NCI-H446 (cell line): ENCODE measurements at places on chromosomes 12 and 14.

- no peak for DNase-seq
Measured at GRCh38 chr12:42091769-42092168, 52.9 kb downstream of the GXYLT1 start.

DNA sequence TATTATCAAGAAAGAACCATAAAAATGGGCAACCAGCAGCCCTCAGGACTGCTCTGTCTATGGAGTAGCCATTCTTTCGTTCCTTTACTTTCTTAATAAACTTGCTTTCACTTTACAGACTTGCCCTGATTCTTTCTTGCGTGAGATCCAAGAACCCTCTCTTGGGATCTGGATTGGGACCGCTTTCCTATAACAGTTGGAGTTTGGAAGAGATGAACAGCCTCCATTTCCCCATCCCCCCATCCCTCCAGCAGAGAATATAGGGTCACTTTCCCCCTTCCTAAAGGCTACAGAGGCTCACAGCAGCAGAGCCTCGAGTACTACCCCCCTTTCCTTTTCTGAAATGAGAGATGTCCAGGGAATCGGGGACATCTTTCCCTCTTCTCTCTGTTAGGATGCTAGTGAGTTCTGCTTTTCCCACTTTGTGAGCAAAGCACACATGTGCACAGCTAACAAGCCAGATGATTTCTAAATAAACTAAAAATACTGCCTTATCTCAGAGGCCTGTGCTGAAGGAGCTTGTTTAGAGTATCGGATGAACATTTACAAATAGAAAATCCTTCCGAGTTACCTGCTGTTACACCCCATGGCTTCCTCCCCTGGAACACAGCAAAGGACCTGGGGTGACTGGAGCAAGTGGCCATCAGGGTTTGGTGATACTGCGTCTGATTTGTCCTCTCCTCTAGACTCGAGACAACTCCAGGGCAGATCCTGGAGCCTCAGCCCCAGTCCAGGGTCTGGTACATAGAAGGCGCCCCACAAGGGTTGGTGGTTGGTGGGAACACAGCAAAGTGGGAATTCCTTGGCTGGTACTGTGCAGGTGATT is 144.2 kb downstream of the SLC38A6 start:
- DNase-seq = no peak

GRCh38 chr14:31068235-31068634 is 42.1 kb upstream of the STRN3 start:
- no peak for DNase-seq

- no peak for DNase-seq
Measured at GRCh38 chr14:89922031-89922907, 32.3 kb downstream of the EFCAB11 start.

DNA sequence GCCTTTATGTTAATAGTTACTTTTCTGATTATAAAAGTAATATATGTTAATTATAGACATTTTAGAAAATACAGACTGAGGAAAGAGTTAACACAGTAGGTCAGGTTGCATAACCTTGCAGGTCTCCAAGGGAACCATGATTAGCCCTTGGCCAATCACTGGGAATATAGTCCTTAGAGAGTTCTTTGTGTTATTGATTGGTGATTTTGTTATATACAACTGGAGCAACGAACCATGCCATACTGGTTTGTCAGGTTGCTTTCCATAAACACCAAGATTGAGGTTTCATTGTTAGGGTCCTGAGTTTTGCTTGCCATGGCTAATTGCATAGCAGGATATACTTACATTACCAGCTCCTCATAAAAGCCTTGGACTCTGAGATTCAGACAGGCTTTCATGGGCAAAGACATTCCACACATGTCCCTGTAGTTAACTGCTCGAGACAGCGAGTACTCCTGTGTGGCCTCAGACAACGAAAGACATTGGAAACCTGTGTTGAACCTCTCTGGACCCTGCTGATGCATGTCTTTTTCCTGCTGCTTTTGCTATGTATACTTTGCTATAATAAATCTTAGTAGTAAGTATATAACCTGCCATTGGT is 33.7 kb downstream of the MAPK1IP1L start:
- no peak for DNase-seq

- DNase-seq = no peak
Measured at GRCh38 chr12:106037524-106038298, 101.0 kb downstream of the NUAK1 start.

- no peak for DNase-seq
Measured at GRCh38 chr14:35277179-35277578, 15.0 kb upstream of the PSMA6 start.

DNA sequence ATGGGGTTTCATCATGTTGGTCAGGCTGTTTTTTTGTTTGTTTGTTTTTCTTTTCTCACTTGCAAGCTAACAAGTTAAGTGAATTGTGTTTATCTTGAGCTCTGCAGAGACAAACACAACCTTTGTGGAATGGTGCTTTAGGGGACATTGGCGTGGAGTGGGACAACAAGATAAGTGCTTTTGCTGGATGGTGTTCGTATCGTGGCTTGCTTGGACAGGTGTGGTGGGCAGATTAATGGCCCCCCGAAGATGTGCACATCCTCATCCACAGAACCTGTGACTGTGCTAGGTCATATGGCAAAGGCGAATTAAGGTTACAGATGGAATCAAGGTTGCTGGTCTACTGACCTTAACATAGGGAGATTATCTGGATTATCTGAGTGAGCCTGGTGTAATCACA is 7.0 kb downstream of the MLXIP start:
- DNase-seq = no peak

DNA sequence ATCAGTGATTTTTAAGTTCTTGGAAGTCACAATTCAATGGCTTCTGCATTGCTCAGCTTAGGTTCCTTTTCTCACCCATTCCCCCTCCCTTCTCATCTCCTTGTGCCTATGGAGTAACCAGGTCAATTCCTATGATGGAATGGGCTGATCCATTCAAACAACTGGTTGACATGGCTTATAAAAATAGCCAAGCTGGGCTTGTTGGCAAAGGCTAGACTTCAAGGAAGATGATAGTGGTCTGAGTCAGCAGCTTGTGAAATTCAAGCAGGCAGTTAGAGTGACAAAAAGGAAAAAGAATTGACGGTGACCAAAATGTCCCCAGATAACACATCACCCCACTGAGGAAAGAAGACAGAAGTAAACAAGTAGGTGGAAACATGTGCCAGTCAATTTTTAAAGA is 119.9 kb upstream of the PCED1B start:
- DNase-seq = no peak

DNA sequence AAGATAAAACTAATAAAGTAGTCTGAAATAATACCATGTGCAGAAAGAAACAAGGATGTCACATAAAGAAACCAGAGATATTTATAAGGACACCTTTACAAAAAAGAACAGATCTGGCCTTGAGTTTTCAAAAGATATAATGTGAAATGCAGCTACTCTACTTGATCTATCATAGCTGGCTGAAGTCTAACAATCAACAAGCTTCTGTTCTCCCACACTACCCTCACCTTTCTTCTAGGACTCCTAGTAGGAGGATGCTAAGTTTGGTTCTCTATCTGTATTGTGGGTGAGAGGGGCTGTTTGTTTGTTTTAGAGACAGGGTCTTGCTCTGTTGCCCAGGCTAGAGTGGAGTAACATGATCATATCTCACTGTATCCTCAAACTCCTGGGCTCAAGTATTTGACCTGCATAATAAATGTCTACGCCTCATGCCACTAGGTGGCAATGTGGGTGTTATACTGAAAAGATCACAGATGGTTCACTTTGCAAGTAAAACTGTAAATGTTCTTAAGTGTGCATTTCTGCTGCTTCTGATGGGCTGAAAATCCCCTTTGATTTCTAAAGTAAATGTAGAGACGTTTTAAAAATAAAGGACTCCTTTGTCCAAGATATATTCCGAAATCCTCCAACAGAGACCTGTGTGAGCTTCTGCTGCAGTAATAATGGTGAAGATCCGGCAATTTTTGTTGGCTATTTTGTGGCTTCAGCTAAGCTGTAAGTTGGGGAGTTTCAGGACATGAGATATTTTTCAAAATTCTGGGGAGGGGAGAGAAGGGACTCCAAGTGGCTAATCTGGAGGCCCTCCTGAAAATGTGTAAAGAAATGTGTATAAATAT is 269.3 kb downstream of the DAD1 start:
- DNase-seq = peak; percentile 66

DNA sequence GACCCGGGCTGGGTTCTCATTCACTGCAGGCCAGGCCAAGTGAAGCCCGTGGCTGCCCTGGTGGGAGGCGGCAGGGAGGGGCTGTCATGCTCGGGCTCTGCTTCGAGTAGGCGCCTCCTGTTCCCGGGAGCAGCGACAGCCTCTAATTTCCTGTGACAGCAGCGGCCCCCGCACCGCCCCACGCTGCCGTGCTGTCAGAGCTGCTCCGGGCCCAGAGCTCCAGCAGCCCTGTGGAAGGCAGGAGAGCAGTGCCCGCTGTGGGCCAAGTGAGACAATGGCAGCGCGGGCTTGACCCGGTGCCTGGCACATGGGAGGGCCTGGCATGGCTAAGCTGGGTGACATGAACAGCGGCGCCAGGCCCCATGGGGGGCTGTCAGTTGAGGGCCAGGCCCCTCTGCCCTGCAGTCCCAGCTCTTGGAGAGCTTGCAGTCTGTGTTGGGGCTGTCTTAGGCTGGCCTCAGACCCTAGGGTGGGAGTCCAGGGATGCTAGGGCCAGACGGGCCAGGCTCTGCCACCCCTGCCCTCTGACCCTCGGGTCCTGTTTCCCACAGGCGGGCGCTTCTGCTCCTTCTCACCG is 5.1 kb downstream of the TRMT61A start:
- DNase-seq = no peak

- peak; percentile 12 for DNase-seq
Measured at GRCh38 chr14:96299441-96299840, 43.4 kb downstream of the BDKRB1 start.

DNA sequence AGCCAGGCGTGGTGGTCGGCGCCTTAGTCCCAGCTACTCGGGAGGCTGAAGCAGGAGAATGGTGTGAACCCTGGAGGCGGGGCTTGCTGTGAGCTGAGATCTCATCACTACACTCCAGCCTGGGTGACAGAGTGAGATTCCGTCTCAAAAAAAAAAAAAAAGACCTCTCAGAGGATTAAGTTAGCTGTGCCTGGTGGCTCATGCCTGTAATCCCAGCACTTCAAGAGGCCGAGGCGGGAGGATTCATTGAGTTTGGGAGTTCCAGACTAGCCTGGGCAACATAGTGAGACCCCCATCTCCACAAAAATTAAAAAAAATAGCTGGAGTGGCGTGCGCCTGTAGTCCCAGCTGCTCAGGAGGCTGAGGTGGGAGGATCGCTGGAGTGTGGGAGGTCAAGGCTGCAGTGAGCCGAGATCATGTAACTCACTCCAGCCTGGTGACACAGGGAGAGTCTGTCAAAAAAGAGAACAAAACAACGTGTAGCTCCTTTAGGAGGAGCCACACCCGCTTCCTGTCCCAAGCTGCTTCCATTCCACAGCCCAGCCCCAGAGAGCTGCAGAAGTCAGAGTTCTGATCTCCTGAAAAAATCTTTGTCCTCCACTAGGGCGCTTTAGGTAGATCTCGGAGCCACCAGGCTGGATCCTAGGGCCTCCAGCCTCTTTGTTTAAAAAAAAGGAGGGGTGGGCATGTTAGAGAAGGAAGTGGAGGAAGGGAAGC is 11.5 kb upstream of the ULK1 start:
- no peak for DNase-seq

DNA sequence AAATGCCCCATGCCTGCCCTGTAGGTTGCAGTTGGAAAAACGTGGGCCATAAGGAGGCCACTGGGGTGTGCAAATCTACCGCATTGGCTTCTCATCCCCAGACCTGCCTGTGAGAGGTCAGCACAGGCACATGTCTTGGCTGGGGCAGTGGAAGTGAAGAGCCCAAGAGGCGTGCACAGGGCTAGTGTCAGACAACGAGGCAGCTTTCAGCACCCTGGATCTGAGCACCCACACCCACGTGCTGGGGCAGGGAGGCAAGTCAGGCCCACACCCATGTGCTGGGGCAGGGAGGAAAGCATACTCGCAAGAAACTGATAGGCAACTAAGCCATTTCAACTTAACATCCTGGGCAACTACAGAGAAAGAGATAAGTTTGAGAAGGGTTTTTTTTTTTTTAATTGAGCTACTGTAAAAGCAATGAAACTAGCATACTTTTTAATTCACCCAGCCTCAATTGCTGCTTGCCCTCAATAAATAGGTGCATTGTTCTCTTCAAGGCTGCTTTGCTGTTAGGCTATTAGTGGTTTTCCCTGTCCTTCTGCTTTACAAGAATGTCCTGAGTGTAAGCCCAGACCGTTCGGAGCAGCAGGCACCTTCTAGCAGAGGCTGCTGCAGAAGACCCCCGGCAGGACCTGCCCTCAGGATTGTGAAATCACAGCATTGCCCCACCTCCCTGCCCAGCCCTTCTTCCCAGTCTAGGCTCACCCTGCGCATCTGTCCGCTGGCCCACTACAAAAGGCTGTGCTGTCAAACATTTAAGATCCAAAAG is 355.3 kb upstream of the FKBP4 start:
- DNase-seq = no peak

DNA sequence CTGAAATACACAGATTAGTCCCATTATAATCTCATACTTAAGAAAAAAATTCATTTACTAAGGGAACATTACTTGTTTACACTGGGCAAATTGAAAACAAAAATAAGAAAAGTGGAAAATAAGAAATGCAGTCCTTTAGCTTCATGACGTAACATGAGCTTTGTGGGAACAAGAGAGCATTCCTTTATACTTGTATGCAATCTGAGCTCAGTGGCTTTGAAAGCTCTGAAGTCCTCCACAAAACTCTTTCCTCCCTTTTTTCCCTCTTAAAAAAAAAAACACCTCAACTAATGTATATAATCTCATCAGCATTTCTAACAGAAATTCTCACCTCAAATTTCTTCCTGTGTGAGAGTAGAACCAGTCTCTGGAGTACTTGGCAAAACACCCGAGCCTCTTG is 76.9 kb upstream of the OTX2 start:
- no peak for DNase-seq

DNA sequence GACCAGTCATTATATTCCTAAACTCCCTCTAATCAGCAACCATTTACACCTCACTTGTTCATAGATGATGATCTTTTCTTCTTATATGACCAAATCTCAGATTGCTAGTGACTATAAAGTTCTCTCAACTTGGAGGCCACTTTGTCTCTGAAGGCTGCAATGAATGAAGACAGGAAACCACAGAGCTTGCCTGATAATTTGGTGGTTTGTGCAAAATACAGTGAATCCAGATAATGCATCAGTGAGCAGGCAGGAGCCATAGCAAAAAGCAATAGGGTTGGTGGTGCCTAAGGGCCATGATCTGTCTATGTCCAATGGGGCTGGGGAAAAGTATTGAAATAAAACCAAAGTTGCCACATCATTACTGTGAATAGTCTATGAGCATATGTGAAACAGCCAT is 123.8 kb upstream of the LRFN5 start:
- no peak for DNase-seq

- peak; percentile 57 for DNase-seq
Measured at GRCh38 chr14:105021656-105022275, 883 bp upstream of the CDCA4 start.
